Pancreas (tissue), 10 donors: ENCODE measurements at places on chromosomes 6 and 20.

DNA sequence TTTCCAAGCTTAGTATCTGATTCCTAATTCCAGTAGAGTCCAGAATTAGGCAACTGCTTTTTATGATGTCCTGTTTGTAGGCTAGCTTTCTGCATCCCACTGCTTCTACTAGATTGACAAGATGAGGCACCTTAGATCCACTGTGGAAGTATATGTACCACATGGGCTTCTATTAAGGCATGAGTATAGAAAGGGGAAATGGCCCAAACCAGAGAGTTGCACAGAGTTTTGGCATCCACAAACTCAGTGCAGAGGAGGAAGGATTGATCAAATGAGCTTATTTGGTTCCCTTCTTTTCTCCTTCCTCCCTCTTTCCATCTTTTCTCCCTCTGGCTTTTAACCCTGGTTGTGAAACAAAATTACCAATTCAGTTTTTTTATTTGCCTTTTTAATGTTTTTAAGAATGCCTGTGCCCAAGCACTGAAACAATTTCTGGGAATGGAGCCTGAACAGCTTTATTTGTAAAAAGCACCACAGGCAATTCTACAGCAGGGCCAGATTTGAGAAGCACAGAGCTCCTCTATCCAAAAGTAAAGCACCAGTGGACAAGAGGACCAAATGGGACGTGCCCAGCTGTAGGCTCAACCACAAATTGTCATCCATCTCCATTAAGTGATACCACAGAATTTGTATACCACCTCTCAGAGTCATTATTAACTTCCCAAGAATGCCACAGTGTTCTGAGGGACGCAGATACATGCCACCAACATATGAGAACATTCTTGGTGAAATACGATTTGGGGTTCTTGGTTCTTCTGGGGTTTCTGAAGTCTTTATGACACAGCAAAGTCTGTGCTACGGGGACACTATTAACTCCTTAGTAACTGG is 969.1 kb downstream of the KIF16B start:
- no peak overlapping the region for H3K4me3 ChIP-seq
- DNase-seq: no peak
- no peaks in the 10 kb centered on the region for H3K4me1 ChIP-seq
- no peaks in the 10 kb centered on the region for H3K27me3 ChIP-seq

DNA sequence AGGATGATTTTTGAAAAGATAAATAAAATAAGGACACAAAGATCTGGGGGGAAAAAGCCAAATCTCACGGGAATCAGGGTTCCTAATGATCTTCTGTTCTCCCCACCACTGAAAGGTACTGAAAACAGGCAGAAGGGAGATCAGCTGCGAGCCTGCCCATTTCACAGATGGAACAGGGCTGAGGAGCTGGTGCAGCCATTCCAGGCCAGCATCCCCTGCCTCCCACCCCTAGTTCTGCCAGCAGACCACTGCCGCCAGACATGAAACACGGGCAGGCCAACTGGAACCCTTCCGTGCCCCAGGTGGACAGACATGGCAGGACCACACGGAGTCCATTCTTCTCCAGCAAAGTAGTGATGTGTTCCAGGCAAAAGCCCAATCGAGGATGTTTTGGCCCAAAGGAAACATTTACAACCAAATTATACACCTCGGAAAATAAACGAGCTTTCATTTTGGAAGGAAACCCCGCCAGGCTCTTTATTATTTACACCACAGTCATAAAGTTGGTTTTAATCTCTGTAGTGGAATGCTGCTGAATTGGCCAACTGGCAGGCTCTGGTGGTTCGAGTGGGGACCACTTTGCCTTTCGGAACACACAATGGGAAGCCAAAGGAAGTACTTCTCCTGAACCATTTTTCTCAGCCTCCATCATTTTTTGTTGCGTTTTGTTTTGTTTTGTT is 28.2 kb downstream of the ISM1 start:
- H3K4me3 ChIP-seq: no peak overlapping the region
- no peaks in the 10 kb centered on the region for H3K4me1 ChIP-seq
- no peak for DNase-seq
- H3K36me3 ChIP-seq: no peaks in the 10 kb centered on the region
- H3K27me3 ChIP-seq: no peaks in the 10 kb centered on the region

DNA sequence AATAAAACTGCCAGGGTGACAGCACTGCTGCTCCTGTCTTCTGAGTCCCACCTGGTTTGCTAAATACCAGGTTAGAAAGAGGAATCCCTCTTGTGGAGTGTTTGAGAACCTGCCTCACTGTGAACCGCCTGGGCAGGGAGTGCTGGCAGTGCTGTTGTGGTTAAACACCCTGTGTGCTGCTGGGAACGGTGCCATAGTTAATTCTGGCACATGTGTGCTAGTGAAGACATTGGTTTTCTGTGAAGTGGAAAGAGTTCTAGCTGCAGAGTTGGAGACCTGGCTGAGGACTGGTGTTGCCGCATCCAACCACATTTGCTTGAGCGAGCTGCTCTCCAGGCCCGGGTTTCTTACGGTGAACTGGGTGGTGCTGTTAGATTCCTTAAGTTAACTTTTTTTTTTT is 72.7 kb downstream of the IGF2R start:
- H3K4me1 ChIP-seq: peaks cover 7% of the 10 kb centered on the region
- no peak overlapping the region for H3K4me3 ChIP-seq
- H3K27ac ChIP-seq: no peak overlapping the region
- H3K36me3 ChIP-seq: no peaks in the 10 kb centered on the region
- no peaks in the 10 kb centered on the region for H3K27me3 ChIP-seq

GRCh38 chr6:78611886-78612480 is 255.4 kb upstream of the IRAK1BP1 start:
- H3K36me3 ChIP-seq: no peaks in the 10 kb centered on the region
- peaks cover 3% of the 10 kb centered on the region for H3K4me1 ChIP-seq
- H3K4me3 ChIP-seq: no peak overlapping the region
- H3K27me3 ChIP-seq: no peaks in the 10 kb centered on the region
- no peak for DNase-seq

GRCh38 chr6:151180330-151181048 is 59.3 kb upstream of the AKAP12 start:
- no peaks in the 10 kb centered on the region for H3K36me3 ChIP-seq
- H3K27ac ChIP-seq: no peak overlapping the region
- H3K27me3 ChIP-seq: no peaks in the 10 kb centered on the region
- DNase-seq: no peak
- no peak overlapping the region for H3K4me3 ChIP-seq
